ENCODE measurements at places on chromosomes 13 and 19.

- no peaks in the 10 kb centered on the region for H3K27me3 ChIP-seq
- H3K36me3 ChIP-seq: no peaks in the 10 kb centered on the region
- H3K27ac ChIP-seq: no peak overlapping the region
- no peaks in the 10 kb centered on the region for H3K4me1 ChIP-seq
Measured at GRCh38 chr19:42521346-42522030, 6.8 kb downstream of the CEACAM1 start.

GRCh38 chr19:6744381-6745301 is 5.2 kb downstream of the TRIP10 start:
- peaks cover 29% of the 10 kb centered on the region for H3K4me1 ChIP-seq
- DNase-seq: no peak
- peaks cover 40% of the 10 kb centered on the region for H3K36me3 ChIP-seq
- H3K27ac ChIP-seq: peak overlapping the region; percentile 78

GRCh38 chr19:48881741-48882657 is 9.8 kb downstream of the PPP1R15A start:
- H3K4me3 ChIP-seq: no peak overlapping the region
- H3K36me3 ChIP-seq: peaks cover 7% of the 10 kb centered on the region
- H3K27ac ChIP-seq: no peak overlapping the region
- H3K4me1 ChIP-seq: no peaks in the 10 kb centered on the region

DNA sequence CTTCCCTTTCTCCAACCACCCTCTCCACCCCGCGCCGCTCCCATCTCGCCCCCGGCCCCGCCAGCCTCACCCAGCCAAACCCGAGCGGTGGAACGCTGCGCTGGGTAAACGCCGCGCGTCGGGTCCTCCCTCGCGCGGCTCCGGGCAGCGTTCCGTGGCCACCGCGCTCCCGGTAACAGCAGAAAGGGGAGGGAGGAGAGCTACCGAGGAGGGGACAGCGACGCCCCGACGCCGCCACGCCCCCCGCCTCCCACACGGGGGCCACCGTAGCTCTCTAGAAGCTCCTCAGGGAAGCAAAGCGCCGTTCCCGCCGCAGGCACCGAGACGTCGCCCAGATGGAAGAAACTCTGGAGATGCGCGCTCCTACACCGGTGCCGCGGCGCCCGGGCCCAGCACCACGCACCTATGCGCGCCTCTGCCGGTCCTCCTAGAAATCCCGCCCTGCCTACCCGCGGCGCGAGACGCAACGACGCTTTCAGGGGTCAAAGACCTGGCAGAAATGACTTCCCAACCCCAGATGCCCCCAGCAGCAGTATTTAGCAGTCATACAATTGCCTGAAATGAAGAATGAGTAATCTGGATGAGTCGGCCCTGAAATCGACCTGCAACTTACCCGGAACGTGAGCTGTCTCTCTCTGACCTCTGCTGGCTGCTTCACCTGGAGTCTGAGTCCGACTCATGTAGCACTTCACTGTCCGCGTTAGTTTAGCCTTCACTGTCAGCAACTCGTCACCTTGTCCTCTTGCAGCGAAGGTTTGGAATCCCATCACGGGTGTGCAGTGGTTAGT is at the start of gene RUBCNL:
RUBCNL (minus strand) TSS at position 189 of the 788 bp plus-strand sequence. CDS start 14,777 bp downstream, outside the sequence.
- no peak for DNase-seq
- H3K4me1 ChIP-seq: peaks cover 28% of the 10 kb centered on the region
- H3K4me3 ChIP-seq: peak within 1 kb of the TSS; percentile 52
- peaks cover 28% of the 10 kb centered on the region for H3K27me3 ChIP-seq

- H3K27me3 ChIP-seq: peaks cover 18% of the 10 kb centered on the region
- H3K27ac ChIP-seq: no peak overlapping the region
- DNase-seq: no peak
- H3K4me3 ChIP-seq: no peak overlapping the region
Measured at GRCh38 chr19:41997851-41998229, 3.8 kb upstream of the ATP1A3 start.

- no peak for DNase-seq
- no peak overlapping the region for H3K4me3 ChIP-seq
- H3K27me3 ChIP-seq: no peaks in the 10 kb centered on the region
Measured at GRCh38 chr19:45195764-45196163, 17.2 kb downstream of the BLOC1S3 start.

DNA sequence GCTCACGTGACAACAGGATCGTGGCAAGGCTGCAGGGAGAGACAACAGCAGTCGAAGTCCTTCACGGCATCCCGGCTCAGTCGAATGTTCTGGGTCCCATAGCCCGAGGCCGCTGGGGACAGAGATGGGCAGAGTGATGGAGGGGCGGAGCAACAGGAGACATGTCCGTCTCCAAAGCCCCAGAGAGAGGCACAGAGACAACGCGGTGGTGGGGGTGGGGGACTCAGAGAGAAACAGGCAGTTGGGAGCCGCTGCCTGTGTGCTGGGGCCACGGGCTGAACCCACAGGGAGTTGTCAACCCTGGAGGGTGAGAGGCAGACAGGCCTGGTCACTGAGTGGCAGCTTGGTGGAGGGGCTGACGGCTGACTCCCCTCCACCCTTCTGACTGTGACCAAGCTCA is 20.4 kb downstream of the NOSIP start:
- H3K27ac ChIP-seq: no peak overlapping the region
- H3K27me3 ChIP-seq: no peaks in the 10 kb centered on the region
- H3K4me3 ChIP-seq: no peak overlapping the region
- no peak for DNase-seq

DNA sequence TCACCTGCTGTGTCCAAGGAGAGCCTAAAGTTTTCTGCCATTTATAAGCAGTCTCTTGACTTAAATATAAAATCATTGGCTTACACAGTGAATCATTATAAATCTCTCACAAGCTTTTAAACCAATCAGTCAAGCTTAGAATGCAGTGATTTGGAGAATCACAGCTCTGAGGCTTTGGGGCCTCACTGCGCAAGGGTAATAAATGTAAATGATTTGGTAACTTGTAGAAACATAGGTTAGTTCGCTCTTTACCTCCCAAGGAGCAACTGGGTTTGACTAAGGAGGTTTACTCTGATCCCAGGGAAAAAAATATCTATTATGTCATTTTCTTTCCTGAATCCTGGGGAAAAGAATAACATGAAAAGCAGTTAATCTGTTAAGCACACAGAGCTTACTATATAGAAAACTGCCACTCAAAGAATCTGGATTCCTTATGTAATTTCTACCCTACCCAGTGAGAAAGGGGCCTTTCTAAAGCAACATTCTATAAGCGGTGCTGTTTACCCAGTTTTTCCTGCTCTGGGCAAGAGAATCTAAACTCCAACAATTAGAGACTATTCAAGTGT is 128.2 kb downstream of the MZT1 start:
- DNase-seq: no peak
- no peak overlapping the region for H3K27ac ChIP-seq
- no peaks in the 10 kb centered on the region for H3K36me3 ChIP-seq
- H3K4me1 ChIP-seq: no peaks in the 10 kb centered on the region

DNA sequence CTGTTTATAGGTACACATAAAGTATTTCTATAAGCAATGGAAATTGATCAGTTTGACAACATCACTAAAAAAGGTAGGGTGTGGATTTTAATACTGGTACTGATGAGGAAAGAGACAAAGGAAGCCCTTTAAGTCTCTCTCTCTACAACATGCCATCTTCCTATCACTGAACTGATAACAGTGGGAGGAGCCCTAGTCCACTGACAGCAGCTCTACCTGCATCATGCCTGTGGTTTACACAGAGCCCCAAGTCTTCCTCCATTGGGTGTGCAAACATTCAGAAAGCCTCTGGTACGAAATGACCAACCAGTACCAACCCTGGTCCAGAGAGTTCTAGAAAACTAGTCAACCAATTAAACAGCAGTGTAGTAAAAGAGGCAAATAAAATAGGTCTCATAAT is 53.4 kb downstream of the KLF12 start:
- H3K27ac ChIP-seq: no peak overlapping the region
- H3K36me3 ChIP-seq: no peaks in the 10 kb centered on the region
- H3K4me1 ChIP-seq: peaks cover 3% of the 10 kb centered on the region
- H3K27me3 ChIP-seq: no peaks in the 10 kb centered on the region
- no peak overlapping the region for H3K4me3 ChIP-seq
- DNase-seq: no peak

- no peak overlapping the region for H3K4me3 ChIP-seq
- peaks cover 90% of the 10 kb centered on the region for H3K36me3 ChIP-seq
- no peak overlapping the region for H3K27ac ChIP-seq
- no peak for DNase-seq
- H3K4me1 ChIP-seq: peaks cover 33% of the 10 kb centered on the region
Measured at GRCh38 chr19:1365319-1366269, 18.1 kb upstream of the NDUFS7 start.

- DNase-seq: no peak
- no peaks in the 10 kb centered on the region for H3K36me3 ChIP-seq
- no peak overlapping the region for H3K27ac ChIP-seq
- H3K27me3 ChIP-seq: no peaks in the 10 kb centered on the region
- no peaks in the 10 kb centered on the region for H3K4me1 ChIP-seq
Measured at GRCh38 chr13:41199526-41199925, 5.2 kb upstream of the KBTBD7 start.

DNA sequence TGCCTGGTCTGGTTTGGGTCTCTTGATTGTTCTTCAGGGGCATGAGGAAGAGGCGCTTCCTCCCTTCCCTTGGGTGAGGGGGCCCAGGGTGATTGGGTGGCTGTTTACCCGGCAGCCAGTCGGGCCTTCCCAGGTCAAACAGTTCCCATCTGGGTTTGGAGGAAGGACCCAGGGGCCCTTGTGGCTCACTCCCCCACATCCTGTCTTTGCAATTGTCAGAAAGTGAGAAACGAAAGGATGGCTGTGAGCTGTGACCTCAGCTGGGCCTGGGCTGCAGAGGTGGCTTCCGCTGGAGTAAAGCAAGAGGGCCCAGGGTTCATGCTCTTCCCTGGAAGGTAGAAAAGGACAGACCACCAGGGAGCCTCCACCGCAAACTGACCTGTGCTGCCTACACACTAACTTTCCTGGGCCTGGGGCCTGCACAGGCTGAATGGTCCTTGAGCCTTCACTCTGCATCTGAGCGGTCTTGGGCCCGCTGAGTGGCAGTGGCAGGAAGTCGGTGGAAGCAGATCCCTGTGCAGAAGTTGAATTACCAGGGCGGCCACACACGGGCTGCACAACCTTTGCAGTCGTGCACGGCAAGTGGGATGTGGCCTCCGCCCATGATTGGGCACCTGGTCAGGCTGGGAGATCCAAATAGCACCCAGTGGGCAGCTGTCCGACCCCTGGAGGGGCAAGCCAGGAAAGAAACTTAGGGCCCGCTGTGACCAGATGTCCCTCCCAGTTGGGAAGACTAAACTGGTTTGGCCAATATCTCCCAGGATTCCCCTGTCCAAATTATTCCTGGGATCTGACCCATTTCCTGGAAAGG is 5.3 kb upstream of the CD79A start:
- H3K4me1 ChIP-seq: no peaks in the 10 kb centered on the region
- no peak for DNase-seq
- H3K27ac ChIP-seq: no peak overlapping the region
- no peaks in the 10 kb centered on the region for H3K27me3 ChIP-seq

DNA sequence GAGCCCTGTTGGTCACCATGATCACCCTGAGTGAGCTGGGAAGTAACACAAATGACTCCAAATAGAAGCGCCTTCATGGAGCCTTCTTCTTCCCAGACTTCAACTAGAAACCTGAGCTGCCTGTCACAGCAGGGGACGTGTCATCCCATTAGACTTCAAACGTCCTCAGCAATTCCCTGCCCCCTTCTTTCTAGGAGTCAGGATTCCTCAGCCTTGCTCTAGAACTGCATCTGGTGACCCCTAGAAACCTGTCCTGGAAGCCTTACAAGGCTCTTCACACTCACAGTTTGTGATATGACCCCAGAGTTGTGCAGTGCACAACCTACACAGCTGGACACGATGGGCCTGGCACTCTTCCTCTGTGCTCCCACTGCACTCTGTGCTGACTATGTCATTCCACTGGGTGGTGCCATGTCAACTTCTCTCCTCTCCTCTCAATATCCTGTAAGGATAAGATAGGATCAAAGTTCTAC is 23.6 kb upstream of the TTYH1 start:
- H3K27me3 ChIP-seq: peaks cover 6% of the 10 kb centered on the region
- no peak overlapping the region for H3K4me3 ChIP-seq
- no peak overlapping the region for H3K27ac ChIP-seq
- DNase-seq: no peak
- H3K4me1 ChIP-seq: peaks cover 10% of the 10 kb centered on the region
- H3K36me3 ChIP-seq: no peaks in the 10 kb centered on the region

DNA sequence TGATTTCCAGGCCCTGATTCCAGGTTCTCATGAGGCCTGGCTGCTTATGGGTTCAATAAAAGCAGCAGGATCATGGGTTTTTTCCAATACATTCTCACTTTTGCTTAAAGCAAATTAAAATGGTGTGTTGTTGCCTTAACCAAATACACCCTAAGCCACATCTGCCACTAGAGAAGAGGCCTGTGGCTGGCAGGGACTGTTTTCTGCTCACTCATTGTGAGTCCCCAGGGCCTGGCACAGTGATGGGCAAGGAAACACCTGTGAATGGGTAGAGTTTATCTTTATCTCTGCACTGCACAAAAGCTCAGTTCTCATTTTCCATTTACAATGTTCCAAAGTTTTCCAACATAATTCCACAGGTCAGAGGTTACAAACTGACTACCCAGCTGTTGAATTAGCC is 726.0 kb downstream of the UQCRFS1 start:
- no peaks in the 10 kb centered on the region for H3K27me3 ChIP-seq
- H3K4me1 ChIP-seq: no peaks in the 10 kb centered on the region
- no peak overlapping the region for H3K4me3 ChIP-seq
- DNase-seq: no peak
- H3K27ac ChIP-seq: no peak overlapping the region

- no peak for DNase-seq
- H3K36me3 ChIP-seq: peaks cover 37% of the 10 kb centered on the region
- peaks cover 10% of the 10 kb centered on the region for H3K27me3 ChIP-seq
- H3K27ac ChIP-seq: no peak overlapping the region
- H3K4me1 ChIP-seq: peaks cover 35% of the 10 kb centered on the region
Measured at GRCh38 chr19:58397533-58398037, 2.1 kb downstream of the RNF225 start.

DNA sequence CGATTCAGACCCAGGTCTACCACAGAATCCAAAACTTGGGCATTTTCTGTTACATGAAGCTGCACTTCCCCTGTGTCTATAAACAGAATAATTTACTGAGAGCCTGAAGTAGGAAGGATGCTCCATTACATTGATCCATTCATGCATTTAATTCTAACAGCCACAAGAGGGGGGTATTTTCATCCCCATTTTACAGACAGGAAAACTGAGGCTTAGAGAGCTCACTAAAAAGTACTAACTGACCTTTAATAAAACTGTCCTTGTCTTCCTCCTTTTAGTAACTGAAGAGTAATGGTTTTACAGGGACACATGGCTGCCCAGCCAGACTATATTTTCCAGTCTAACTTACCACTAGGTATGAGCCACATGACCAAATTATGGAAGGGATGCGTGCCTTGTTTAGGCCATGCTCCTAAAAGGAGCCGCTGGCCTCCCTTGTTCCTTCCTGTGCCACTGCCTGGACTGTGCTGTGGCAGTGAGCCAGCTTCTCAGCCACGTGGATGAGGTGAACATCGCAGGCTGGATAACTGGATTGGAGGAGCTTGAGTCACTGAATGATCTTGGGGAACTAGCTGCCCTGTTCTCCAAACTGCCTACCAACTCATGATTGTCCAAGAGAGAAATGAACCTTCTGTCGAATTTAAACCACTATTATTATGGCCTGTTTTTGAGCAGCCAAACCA is 108.3 kb downstream of the DOCK9 start:
- H3K27ac ChIP-seq: no peak overlapping the region
- H3K4me3 ChIP-seq: no peak overlapping the region
- H3K4me1 ChIP-seq: no peaks in the 10 kb centered on the region
